ENCODE measurements at places on chromosomes 1 and 21. TPM values are rescaled to one million over a fixed set of nuclear protein-coding genes. Genes with fewer than 3 reads are reported as not detected.

The SPRR5 gene
- not detected for total RNA-seq

The DNASE2B gene
- total RNA-seq = not detected

The C1orf167 gene
- total RNA-seq = not detected

The AMY1B gene
- not detected for total RNA-seq

The S100A12 gene
- total RNA-seq = not detected

The AADACL3 gene
- not detected for total RNA-seq

The LDLRAD1 gene
- total RNA-seq = not detected

The ADCY10 gene
- total RNA-seq = 0.15 TPM

The AVPR1B gene
- total RNA-seq = not detected

The HPDL gene
- 6.2 TPM for total RNA-seq

The PM20D1 gene
- 0.94 TPM for total RNA-seq

The CFHR2 gene
- total RNA-seq = not detected

The KANK4 gene
- total RNA-seq = not detected

The OTUD7B gene
- total RNA-seq = 9.9 TPM

The NPHS2 gene
- not detected for total RNA-seq

The SCP2 gene
- total RNA-seq = 83.3 TPM

The ERICH3 gene
- total RNA-seq = not detected

The CORT gene
- not detected for total RNA-seq

The GJB5 gene
- total RNA-seq = not detected

The DAB1 gene
- 2.1 TPM for total RNA-seq

The SPRR4 gene
- not detected for total RNA-seq

The PCBP3 gene
- total RNA-seq = 4.8 TPM

The HHAT gene
- total RNA-seq = 1.5 TPM

The KRTAP21-2 gene
- total RNA-seq = not detected

The ADORA3 gene
- 0.15 TPM for total RNA-seq

The WDTC1 gene
- total RNA-seq = 32.2 TPM

The KPRP gene
- not detected for total RNA-seq

The VANGL1 gene
- 16.4 TPM for total RNA-seq

The SPATA46 gene
- not detected for total RNA-seq

The KCND3 gene
- not detected for total RNA-seq

The C1QC gene
- not detected for total RNA-seq

The VTCN1 gene
- not detected for total RNA-seq

The CYP4A22 gene
- not detected for total RNA-seq

The PALMD gene
- not detected for total RNA-seq

The S100A9 gene
- total RNA-seq = 0.77 TPM

The DMRTB1 gene
- total RNA-seq = 0.20 TPM

The AGT gene
- not detected for total RNA-seq

The MPL gene
- not detected for total RNA-seq

The DMBX1 gene
- not detected for total RNA-seq

The TRIM45 gene
- total RNA-seq = 0.33 TPM

The MTARC1 gene
- not detected for total RNA-seq

The STUM gene
- total RNA-seq = not detected

The SMPDL3B gene
- 0.21 TPM for total RNA-seq

The WNT4 gene
- total RNA-seq = not detected

The LPAR3 gene
- 1.3 TPM for total RNA-seq

The UBAP2L gene
- 211 TPM for total RNA-seq

The TAF1A gene
- 10.0 TPM for total RNA-seq

The ERRFI1 gene
- 0.35 TPM for total RNA-seq

The HRNR gene
- not detected for total RNA-seq

The FHAD1 gene
- total RNA-seq = not detected

The CELF3 gene
- not detected for total RNA-seq

The SAMD11 gene
- total RNA-seq = not detected

The FCRL4 gene
- total RNA-seq = not detected

All from activated CD4-positive, alpha-beta T cell treated with anti-CD3 and anti-CD28 coated beads, Interleukin-2, amount 10 ng/mL, durations not matched to agents 7 days and 5 days (primary cell).